Small intestine (tissue), 16 donors: ENCODE measurements at places on chromosomes 13 and 19. TPM values are rescaled to one million over a fixed set of nuclear protein-coding genes. Genes with fewer than 3 reads are reported as not detected.

Gene ZNF415
- polyA plus RNA-seq, result 0.81 TPM

Gene HS6ST3
- under 0.01 TPM for polyA plus RNA-seq

Gene C19orf47
- polyA plus RNA-seq, result 7.3 TPM

Gene PEAK3
- polyA plus RNA-seq, result 0.25 TPM

Gene CILP2
- polyA plus RNA-seq, result 0.09 TPM

Gene SOHLH2
- polyA plus RNA-seq, result not detected

Gene CD33
- polyA plus RNA-seq, result 0.67 TPM

Gene ACTMAP
- polyA plus RNA-seq, result 16.5 TPM

Gene TMEM238
- polyA plus RNA-seq, result not detected
